ENCODE measurements at places on chromosomes 5 and 9.

- no peak for DNase-seq
Measured at GRCh38 chr9:16608906-16609305, 261.6 kb downstream of the BNC2 start.

DNA sequence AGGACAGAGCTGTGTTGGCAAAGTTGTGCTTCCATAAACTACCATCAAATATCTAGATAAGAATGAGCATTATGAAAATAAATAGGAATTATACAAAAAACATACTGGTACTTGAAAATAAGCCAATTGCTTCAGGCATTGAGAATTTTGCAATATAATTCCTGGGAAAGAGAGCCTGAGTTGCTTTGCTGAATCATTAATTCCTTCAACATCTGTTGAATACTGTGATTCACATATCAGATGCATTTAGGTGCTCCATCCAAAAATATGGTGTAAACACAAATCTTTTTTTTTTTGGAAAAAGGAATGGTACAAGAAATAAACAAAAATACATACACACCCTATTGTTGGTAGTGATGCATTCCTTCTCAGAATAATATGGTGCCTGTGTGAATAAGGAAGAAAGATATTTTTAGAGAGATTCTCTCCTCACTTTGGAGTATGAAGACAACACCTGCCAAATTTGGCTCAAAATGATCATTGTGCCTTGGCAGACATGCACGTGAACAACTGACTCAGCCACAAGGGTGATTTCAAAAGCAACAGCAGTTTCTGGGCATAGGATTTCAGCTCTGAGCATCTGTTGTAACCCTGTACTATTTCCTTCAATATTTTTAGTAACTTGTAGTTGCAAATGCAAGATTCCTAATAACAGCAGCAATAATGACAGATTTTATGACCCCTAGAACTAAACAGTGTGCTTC, 96.7 kb downstream of the CAVIN4 start:
- no peak for DNase-seq

GRCh38 chr5:80109646-80110478, 74.7 kb downstream of the THBS4 start:
- no peak for DNase-seq

- DNase-seq: no peak
Measured at GRCh38 chr9:126794441-126794840, 10.4 kb upstream of the ZBTB43 start.

DNA sequence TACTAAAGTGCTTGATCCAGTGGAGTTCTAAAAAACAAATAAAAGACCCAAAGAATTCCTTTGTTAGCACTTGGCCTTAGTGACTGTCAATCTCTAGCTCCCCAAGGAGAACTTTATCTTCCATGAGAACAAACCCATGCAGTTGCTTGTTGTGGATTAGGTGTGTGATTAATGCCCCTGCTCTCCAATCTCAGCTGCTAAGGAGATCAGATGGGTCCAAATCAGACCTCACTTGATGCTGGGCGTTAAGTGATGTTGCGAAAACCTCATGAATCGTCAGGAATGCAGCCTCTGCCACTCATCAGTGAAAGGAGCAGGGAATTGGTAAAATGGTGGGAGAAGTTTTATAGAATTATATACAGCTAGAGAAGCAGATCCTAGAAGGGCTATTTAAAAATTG, 133.7 kb downstream of the DMAC1 start:
- no peak for DNase-seq

GRCh38 chr9:3825721-3826120, 299.9 kb upstream of the RFX3 start:
- DNase-seq: no peak

All from upper lobe of left lung (tissue), 6 donors.